ENCODE measurements at places on chromosomes 1 and 21.

DNA sequence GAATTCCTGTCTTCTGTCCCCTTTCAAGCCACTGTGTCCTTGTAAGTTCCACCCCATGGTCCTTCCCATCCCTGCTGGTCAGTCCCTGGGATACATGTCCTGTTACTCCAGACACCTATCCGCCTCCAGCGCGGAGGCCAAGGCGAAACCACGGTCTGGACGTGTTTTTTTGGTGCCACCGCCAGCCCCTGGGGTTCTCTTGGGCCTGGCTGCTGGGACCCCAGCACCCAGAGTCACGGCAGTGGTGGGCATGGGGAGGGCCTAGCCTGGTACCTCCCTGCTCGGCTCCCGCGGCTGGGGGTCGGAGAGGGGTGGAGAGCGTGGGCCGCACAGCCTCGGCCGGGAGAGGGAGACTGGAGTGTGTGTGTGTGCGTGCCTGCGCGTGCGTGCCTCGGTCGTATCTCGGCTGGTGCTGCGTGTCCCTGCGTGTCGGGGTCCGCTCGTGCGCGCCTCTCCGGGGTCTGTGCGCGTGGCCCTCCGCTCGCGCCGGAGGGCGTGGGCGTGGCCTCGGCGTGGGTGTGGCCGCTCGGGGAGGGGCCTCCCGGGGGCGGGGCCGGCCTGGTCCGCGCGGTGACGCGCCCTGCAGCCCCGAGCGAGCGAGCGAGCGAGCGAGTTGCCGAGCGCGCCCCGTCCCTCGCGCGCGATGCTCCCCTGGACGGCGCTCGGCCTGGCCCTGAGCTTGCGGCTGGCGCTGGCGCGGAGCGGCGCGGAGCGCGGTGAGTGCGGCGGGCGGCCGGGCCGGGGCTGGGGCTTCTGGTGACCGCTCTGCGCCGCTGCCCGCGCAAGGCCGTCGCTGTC is at the start of gene VWA1:
TSS of gene VWA1 (plus strand) at position 585 of the 798 bp plus-strand sequence. CDS start at position 644, 59 bp downstream.
- peak; percentile 54 for DNase-seq

- peak; percentile 68 for DNase-seq
Observed at GRCh38 chr21:45074818-45075595, 627 bp downstream of the ADARB1 start.

DNA sequence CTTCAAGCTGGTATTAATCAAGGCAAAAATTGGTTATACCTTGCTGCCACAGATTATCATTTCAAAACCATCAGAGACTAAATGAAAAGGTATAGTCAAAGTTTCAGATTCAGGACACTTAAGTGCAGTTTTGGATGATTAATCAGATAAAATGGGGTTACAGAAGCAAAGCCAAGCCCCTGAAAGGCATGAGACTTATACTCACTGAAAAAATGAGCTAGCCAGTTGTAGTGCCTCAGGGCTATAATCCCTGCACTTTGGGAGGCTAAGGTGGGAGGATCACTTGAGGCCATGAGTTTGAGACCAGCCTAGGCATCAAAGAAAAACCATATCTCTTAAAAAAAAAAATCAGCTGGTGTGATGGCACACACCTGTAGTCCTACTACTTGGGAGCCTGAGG is 15.2 kb downstream of the LRRC40 start:
- no peak for DNase-seq

- no peak for DNase-seq
Observed at GRCh38 chr1:204959374-204959773, 83.6 kb upstream of the CNTN2 start.

- DNase-seq: no peak
Observed at GRCh38 chr1:12309783-12310742, 80.2 kb downstream of the VPS13D start.

DNA sequence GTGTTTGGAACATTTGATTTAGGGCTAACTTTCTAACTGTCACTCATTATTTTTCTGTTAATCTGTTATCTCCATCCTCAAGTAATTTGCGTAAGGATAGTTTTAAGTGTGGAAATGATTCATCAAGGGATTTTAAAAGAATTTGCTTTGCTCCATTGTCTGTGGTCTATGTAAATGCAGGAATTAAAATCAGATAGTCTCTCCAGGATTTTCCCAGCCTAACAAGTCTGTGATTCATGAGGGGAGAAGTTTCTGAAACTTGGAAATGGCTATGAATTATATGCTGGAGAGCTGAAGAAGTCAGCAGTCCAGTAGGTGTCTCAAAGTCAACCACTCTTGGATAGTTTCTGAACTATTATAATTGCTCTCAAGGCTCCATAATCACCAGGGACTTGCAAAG is 264.5 kb downstream of the MRPL39 start:
- DNase-seq: no peak

Measured in NCI-H1417 (cell line).